ENCODE measurements at places on chromosomes 3 and 15. TPM values are rescaled to one million over a fixed set of nuclear protein-coding genes. Genes with fewer than 3 reads are reported as not detected.

ARL14 gene
- total RNA-seq, result not detected

TCF12 gene
- 64.6 TPM for total RNA-seq

OIP5 gene
- total RNA-seq, result 11.1 TPM

FMN1 gene
- 0.05 TPM for total RNA-seq

CHRFAM7A gene
- 0.90 TPM for total RNA-seq

SNX33 gene
- 3.2 TPM for total RNA-seq

SMAD6 gene
- 0.24 TPM for total RNA-seq

LRRIQ4 gene
- total RNA-seq, result not detected

RAB8B gene
- 109 TPM for total RNA-seq

PAK6 gene
- 0.69 TPM for total RNA-seq

CHRM5 gene
- not detected for total RNA-seq

COL8A1 gene
- total RNA-seq, result not detected

CHL1 gene
- total RNA-seq, result not detected

IQCF5 gene
- not detected for total RNA-seq

PLXND1 gene
- total RNA-seq, result 8.6 TPM

TRPM1 gene
- not detected for total RNA-seq

CXCR6 gene
- 4.0 TPM for total RNA-seq

GCNT3 gene
- not detected for total RNA-seq

LRRC2 gene
- not detected for total RNA-seq

DCBLD2 gene
- total RNA-seq, result 1.2 TPM

AADAC gene
- total RNA-seq, result not detected

PPM1L gene
- total RNA-seq, result 2.2 TPM

GOLGA8T gene
- 0.19 TPM for total RNA-seq

MYZAP gene
- 0.55 TPM for total RNA-seq

SLCO3A1 gene
- total RNA-seq, result 10.8 TPM

HCN4 gene
- total RNA-seq, result not detected

P2RY13 gene
- not detected for total RNA-seq

CCDC13 gene
- 0.76 TPM for total RNA-seq

TGM4 gene
- not detected for total RNA-seq

PLAAT1 gene
- not detected for total RNA-seq

FRMD5 gene
- 0.24 TPM for total RNA-seq

GNAT1 gene
- total RNA-seq, result not detected

LAMB2 gene
- not detected for total RNA-seq

TRAT1 gene
- 20.7 TPM for total RNA-seq

GOLGA6L22 gene
- not detected for total RNA-seq

RBP2 gene
- not detected for total RNA-seq

UBR1 gene
- 29.7 TPM for total RNA-seq

CRYBG3 gene
- 6.9 TPM for total RNA-seq

CGNL1 gene
- total RNA-seq, result not detected

A4GNT gene
- not detected for total RNA-seq

XIRP1 gene
- total RNA-seq, result 1.3 TPM

ERICH6 gene
- total RNA-seq, result not detected

DET1 gene
- 1.9 TPM for total RNA-seq

ACOX2 gene
- not detected for total RNA-seq

GHSR gene
- total RNA-seq, result not detected

SEMA3B gene
- 0.97 TPM for total RNA-seq

CFAP91 gene
- total RNA-seq, result 0.29 TPM
